ENCODE measurements at places on chromosomes 11 and 22.

GRCh38 chr11:1064167-1064566 is 10.5 kb upstream of the MUC2 start:
- DNase-seq = no peak

DNA sequence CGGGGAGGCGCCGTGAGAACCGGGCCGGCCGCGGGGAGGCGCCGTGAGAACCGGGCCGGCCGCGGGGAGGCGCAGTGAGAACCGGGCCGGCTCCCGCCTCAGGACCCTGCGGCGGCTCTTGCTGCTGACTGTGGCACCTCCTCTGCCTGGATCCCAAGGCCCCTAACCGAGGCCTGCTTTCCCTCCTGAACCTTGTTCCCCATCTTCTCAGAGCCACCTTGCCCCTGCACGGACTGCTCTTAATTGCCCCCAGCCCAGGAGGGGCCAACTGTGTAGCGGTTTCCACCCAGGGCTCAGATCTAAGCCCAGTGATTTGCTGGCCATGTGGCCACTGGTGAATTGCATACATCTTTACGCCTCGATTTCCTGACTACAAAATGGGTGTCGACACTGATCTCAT is 112.2 kb upstream of the B3GAT1 start:
- DNase-seq = no peak

- no peak for DNase-seq
Measured at GRCh38 chr11:10918698-10919097, 60.8 kb upstream of the ZBED5 start.

DNA sequence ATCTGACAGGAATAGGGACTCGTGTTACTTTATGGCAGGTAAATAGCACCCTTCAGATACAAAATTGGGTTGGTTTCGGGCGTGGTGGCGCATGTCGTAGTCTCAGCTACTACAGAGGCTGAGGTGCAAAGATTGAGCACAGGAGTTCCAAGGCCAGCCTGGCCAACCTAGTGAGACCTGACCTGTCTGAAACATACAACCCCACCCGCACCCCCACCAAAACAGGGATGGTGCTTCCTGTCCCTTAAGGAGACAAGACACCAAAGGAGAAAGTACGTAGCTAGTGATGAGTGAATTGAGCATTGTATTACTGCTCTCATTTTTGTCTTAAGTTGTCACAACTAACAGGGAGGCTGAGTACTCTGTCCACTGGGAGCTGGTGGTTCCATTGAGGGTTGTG is 14.1 kb downstream of the RBM4 start:
- no peak for DNase-seq

DNA sequence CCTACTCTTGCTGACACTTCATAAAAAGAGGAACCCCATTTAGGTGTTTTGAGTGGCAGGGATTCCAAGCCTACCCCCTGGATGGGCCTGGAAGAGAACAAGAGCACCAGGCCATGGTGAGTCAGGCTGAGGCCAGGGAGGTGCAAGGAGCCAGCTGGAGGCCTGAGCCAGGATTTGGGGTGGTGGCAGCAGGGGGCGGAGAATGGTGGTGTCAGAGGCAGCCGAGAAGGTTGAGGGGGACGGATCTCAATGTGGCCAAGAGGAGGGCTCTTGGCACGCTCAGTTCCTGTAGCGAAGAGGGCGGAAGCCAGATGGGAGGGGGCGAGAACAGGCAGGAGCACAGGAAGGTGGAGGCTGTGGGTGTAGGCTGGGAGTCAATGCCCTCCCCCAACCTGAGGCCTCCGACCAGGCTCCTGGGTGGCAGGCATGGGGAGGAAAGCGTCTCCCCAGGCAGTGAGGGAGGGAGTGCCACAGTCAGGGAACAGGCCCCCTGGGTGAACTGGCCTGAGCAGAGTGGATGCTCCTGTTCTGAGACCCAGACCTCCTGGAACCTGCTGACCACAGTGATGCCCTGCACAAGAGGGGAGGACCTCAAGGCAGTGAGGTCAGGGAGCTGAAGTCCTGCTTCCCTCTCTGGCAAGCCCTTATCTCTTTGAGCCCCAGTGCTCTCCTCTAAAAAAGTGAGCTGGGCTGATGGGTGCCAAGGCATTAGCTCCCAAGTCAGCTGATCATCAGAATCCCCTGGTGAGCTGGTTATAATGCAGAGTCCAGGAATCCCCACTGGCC is 13.9 kb downstream of the RTN4RL2 start:
- no peak for DNase-seq

DNA sequence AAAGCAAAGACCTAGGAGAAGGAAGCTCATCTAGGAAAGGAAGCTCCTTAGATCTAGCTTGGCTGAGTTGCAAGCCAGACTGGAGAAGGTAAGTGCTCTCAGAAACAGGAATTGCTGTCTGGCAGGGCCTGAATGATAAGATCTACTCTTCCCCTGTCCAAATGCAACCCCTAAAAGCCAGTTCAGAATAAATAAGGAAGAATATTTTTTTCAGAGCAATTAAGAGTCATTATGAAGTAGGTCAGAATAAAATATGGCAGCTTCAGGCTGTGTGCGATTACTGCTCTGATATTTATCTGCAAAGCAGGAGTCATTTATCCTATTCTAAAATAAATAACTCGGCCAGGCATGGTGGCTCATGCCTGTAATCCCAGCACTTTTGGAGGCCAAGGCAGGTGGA is 82.1 kb downstream of the PIWIL4 start:
- no peak for DNase-seq

DNA sequence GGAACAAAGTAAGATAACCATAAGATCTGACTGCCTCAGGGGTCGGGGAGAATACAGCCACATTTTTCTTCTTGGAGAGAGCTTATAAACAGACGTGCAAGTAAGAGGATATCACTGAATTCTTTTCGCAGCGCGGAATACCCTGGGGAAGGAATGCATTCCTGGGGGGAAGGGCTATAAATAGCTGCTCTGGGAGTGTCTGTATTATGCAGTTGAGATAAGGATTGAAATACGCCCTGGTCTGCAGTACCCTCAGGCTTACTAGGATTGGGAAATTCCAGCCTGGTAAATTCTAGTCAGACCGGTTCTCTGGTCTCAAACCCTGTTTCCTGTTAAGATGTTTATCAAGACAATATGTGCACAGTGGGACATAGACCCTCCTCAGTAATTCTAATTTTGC is 1491.7 kb upstream of the RAG2 start:
- no peak for DNase-seq

- DNase-seq = no peak
Measured at GRCh38 chr11:47552056-47552565, 821 bp downstream of the CELF1 start.
